ENCODE measurements at places on chromosomes 6 and 20.
A peak's percentile ranks its signal among the peaks of the same experiment; 100 is the strongest.

GRCh38 chr20:31260326-31260932 is 3.0 kb downstream of the DEFB115 start:
- DNase-seq, result no peak

DNA sequence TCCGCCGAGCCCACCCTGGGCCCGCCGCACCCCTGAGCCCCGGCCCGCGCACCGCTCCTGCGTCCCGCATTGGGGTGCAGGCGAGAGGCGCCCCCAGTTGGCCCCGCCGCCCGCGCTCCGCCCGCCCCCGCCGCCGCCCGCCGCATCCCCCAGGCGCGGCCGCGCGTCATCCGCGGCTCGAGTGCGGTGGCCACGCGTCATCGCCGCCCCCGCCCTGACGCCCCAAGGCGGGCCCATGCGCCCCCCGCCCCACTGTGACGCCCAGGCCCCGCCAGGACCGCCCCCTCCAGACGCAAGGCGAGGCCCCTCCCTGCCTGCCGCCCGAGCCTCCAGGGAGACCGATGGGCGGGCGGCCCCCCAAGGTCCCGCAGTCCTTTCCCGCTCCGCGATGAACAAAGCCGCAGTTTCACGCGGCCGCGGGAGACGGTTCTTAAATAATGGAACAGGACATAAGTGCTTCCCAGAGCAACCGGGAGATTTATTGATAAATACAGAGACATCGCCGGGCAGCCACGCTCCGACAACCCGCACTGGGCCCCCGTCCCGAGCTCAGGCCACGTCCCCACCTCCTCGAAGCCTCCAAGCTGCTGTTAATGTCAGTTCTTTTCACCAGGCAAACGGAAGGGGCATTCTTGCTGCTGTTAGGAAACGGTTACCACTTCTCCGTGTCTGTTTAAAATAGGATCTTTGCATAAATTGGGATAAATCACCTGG is at the start of gene ANKRD60:
ANKRD60 (minus strand) TSS at position 170 of the 714 bp plus-strand sequence; CDS start at position 170, 0 bp downstream.
- no peak for DNase-seq

DNA sequence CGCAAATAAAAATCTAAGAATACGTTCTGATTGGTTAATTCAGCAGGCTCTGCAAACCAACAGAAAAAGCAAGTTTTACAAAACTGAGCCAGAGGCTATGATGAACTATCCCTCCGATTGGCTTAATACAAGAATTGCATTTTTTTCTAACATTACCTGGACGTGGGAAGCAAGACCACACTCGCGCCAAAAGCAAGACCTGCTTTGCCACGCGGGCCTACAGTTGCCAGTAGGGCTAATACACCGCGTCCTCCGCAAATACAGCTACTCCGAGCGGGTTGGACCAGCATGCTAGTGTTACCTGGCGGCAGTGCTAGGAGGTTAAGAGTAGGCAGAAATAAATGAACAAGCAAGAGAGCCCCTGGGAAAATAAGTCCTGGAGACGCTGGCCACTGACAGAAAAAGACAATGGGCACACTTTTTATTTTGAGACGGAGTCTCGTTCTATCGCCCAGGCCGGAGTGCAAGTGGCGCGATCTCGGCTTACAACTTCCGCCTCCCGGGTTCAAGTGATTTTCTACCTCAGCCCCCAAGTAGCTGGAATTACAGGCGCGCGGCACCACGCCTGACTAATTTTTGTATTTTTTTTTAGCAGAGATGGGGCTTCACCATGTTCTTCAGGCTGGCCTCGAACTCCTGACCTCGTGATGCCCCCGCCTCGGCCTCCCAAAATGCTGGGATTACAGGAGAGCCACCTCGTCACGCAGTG is 131.9 kb upstream of the BTN3A2 start:
- DNase-seq, result no peak

GRCh38 chr20:3621111-3621510 is 42.1 kb downstream of the GFRA4 start:
- no peak for DNase-seq

DNA sequence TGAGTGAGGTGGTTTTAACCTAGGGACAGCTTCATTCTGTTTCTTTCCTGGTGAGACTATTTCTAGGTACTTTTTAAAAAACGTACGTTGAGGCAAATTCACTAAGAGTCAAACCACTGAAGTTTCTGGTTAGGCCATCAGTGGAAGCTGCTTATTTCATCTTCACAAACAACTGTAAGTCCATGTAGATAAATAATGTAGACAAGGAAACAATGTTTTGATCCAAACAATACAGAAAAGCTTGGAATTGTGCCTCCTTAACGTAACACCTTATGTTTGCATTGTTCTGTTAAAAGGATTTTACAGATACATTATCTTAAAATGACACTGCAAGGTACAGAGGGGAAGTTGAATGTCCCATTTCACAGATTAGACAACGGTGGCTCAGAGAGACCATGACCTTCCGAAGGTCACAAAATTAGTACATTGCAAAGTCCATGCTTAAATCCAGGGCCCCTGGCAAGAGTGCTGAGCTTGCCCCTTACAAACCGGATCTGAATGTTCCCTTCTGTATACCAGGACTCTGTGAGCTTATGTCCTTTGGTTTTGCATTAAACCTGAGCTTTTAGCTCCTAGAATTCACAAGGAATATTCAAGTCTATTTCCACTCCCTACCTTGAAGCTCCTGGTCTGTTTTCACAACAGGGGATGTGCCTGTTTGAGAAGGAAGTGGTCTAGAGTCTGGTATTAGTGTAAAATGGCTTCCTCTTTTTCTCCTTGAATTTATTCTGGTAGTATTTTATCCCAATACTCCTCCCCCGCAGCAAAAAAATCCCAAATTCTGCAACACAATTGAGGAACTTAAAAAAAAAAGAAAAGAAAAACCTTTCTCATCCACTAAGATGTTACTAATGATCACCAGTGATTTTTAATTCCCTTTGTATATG is 28.9 kb upstream of the ZNF217 start:
- no peak for DNase-seq

DNA sequence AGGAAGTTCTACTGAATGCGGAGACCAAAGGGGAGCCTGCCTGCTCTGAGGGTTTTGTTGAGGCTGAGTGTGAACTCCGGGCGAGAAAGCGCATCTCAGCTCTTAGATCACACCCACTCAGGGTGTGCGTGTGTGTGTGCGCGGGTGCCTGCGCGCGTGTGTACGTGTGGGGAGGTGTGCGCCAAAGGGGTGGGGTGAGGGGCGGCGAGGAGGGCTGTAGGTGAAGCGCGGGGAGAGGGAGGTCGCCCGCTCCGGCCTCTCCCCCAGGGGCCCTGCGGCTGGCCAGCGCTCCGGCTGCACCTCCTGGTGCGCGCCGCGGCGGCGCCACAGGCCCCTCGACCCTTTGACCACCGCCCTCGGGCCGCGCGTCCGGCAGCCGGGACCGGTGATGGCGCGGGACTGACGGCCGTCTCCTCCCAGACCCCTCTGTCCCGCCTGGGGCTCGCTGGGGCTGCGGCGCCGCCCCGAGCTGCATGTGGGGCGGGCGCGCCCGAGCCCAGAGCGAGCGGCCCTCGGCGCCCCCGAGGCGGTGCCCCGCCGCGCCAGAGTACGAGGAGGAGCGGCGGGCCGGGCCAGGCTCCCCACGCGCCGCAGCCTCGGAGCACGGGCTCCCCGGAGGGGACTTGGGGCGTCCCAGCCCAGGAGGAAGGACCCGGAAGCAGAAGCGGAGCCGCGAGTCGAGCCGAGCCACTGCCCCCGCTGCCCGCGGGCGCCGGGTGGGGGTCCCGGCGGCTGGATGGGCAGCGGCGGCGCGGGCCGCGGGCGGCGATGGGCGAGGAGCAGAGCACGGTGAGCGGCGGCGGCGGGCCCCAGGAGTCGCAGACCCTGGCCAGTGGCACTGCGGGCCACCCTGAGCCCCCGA is at the start of gene RNF217:
RNF217 (plus strand) TSS at position 661 of the 862 bp plus-strand sequence; CDS start at position 769, 108 bp downstream.
- DNase-seq, result no peak

DNA sequence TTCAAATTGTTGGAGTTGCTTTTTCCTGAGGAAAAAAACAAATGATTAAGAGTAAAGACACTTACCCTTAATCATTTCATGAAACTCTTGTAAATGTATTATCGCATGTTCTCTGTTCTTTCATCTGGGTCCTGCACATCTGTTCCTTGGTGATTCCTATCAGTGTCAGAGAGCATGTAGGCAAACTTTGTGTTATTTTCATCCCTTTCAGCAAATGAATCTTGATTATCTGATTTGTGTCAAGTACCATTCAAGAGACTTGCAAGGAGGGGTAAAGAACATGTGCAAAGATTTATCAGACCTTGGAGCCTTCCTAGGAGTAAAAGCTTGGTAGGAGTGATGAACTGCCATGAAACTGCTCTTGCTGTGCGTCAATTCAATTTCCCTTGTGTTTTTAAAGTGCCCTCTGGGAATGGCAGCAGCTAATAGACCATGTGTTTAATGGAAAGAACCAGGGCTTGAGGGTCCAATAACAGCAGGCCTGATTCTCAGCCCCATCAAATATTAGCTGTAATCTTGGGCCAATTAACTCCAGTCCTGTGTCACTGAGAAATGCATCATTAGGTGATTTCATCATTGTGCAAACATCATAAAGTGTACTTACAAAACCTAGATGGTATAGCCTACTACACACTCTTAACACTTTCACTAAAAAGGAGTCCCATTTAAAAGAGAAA is 118.9 kb upstream of the CEP85L start:
- no peak for DNase-seq

GRCh38 chr6:170227521-170227983 is 63.3 kb downstream of the DLL1 start:
- DNase-seq, result no peak

- DNase-seq, result no peak
These were observed 516.4 kb upstream of the ARID1B start for GRCh38 chr6:156260815-156261214.

DNA sequence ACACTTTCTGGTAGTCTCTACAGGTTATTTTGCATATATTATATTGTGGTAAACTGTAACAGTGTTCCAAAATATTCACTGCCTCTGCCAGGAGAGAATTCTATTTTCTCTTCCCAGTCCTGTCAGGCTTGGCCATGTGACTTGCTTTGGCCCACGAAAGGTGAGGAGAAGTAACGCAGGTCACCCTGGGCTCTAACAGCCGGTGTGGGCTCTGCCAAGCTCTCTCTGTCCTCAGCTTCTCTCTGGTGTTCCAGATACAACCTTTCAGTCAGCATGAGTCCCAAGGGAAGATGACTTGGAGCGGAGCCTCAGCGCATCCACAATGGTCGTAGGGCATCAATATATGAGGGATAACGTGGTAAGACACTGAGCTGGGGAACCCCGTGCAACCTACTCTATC is 113.0 kb upstream of the RREB1 start:
- no peak for DNase-seq

DNA sequence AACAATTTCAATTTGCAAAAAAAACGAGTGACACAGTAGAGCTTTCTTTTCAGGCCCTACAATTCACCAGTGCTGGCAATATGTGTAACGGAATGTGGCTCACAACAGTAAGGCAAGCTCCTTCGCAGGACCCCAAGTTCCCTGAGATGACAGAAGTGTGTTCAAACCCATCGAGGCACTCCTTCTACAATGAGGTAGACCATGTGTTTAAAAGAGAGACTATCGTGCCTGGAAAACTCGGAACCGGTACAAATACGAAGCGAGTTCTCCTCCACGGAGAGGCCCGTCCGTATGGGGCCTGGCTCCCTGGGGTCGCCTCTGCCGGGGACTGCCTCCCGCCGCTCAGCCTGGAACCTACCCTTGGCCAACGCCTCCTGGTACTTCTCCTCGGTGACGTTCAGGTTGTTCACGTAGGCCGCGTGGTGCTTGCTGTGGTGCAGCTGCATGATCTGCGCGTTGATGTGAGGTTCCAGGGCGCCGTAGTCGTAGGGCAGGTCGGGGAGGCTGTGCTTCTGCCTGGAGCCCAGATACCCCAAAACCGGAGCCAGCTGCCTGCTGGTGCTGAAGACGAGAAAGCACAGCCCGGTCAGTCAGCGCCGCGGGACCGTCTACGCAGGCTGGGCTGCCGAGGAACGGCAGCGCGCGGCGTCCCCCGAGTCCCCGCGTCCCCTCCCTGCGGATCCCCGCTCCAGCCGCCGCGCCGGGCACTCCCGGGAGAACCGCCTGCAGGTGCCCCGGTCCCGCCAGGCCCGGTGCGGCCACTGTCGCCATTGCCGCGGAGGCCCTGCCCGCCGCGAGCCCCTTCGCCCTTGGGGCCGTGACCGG is 526 bp downstream of the SOD2 start:
- peak; percentile 21 for DNase-seq

DNA sequence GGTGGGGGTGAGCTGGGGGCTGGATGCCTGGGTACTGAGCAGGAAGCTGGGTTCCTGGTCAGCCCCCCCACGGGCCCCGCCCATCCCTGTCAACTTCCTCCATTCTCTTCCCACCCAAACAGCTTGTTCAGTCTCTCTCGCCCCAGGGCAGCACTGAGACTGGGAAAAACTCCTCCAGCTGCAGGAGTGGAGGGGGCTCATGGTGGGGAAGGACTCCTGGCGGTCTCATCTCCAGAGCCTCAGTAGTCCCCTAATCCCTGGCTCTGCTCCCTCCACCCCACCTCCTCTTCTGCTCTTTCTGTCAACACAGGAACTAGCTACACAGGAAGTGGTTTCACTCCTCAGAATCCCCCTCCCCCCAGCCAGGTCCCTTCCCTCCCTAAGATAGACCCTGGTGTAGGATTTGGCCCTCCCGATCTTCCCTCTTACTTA is at the start of gene GPSM3:
GPSM3 (minus strand) TSS at position 36 of the 432 bp plus-strand sequence. CDS start 130 bp downstream, outside the sequence.
- no peak for DNase-seq

DNA sequence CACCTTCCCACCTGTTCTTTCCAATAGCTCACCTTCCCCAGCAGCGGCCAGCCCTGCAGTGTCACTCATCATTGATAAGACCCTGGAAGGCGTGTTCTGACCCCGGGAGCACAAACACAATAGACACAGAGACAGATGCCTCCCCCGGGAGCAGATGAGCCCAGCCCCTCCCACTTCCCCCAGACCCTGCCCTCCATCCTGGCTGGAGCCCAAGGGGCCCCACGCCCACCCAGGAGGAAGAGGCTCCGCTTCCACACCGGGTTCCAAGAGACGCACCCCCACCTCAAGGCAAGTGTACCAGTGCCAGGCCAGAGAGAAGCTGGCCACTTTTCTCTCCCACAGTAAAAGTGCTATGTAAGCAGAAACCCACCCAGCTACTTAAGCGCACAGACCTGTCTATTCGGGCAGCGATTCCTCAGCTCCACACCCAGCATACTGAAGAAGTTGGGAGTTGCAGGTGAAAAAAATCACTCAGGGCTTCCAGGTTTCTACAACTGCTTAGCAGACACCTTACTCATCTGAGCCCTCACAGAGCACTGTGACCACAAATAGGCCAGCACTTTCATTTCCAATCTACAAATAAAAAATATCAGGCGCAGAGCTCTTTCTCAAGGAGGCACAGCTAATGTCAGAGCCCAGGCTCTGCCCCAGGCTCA is 93.4 kb upstream of the NXT1 start:
- DNase-seq, result no peak

- DNase-seq, result peak; percentile 48
These were observed 59.4 kb downstream of the GFOD1 start for GRCh38 chr6:13427801-13428582.

GRCh38 chr20:35506872-35507638 is 22.4 kb downstream of the C20orf173 start:
- no peak for DNase-seq

- DNase-seq, result no peak
These were observed 198.9 kb downstream of the NKAIN2 start for GRCh38 chr6:124002377-124003081.

DNA sequence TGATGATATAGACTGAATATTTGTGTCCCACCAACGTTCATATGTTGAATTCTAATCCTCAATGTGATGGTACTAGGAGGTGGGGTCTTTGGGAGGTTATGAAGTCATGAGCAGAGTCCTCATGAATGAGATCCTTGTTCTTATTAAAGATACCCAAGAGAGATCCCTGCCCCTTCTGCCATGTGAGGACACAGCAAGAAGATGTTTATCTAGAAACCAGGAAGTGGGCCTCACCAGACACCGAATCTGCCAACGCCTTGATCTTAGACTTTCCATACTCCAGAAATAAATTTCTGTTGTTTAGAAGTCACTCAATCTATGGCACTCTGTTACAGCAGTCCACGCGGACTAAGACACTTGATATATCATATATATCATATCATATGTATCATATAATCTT is 67.7 kb upstream of the GCM1 start:
- no peak for DNase-seq
